ENCODE measurements at places on chromosomes 16 and 17.

GRCh38 chr16:84508502-84508901, 4.0 kb upstream of the MEAK7 start:
- DNase-seq: peak; percentile 40

DNA sequence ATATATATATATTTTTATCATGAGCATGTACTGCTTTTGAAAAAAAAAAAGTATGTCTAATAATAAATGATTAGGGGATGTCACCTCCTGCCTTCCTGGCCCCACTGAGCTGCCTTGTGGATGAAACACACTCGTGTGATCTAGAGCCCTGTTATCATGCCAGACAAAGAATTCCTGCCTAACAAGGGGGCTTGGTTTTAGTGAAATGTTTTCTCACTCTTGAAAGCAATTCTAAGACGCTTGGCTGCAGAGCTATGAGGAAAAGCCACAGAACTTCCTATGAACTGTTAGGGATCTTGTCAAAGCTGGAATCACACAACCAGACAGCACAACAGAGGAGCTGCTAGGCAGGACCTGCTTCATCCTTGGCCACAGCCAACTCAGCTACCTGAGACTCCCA, 4.0 kb downstream of the ZDHHC1 start:
- no peak for DNase-seq

DNA sequence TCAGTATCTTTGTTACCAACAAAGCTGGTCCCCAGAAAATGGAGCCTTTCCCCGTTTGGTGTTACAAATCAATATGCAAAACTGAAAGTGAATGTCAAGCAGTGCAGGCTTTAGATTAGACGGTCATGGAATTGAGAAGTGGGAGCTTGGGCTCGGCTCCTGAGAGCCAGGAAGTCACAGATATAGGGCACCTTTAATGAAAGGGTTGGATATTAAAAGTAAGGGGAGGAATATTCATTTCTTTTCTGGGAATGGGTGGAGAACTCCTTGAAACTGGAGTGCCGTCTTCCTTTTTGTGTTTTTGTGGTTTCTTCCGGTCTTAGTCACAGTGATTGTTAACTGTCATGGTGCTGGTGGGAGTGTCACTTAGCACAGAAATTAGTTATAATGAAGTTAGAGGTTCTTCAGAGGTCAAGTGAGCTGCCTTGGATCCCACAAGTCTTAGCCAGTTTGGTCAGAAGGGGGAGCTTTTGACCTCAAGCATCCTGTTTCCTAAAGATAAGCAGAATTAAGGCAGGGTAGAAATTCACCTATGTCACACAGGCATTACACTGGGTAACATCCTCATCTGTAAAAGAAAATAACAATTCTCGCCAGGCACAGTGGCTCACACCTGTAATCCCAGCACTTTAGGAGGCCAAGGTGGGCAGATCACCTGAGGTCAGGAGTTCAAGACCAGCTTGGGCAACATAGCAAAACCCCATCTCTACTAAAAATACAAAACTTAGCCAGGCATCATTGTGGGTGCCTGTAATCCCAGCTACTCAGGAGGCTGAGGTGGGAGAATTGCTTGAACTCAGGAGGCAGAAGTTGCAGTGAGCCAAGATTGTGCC, 9.6 kb upstream of the EIF1 start:
- peak; percentile 72 for DNase-seq

- no peak for DNase-seq
Measured at GRCh38 chr16:67857547-67858233, 10.2 kb upstream of the CENPT start.

GRCh38 chr17:65228734-65229620, 91.8 kb downstream of the RGS9 start:
- no peak for DNase-seq
